Fibroblast of skin of left quadriceps (primary cell): ENCODE measurements at places on chromosomes 13 and 19.

DNA sequence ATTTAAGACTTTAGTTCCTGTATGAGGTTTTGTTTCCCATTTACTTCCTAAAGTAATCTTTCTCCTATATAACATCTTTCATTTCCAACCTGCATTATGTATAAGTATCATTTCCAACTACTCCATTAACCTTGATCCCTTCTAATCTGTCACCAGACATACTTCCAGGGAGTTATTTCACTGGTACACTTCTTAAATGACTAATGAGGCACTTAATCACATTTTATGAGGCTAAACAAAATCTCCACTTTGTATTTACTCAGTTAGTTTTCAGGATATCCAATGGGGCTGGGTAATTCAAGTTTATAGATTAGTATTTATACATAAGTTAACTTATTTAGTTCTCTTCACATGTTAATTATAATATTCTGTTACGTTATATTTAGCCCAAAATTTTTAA is 634.7 kb downstream of the PCDH17 start:
- no peak for DNase-seq

GRCh38 chr19:45471931-45472562 is 4.3 kb downstream of the FOSB start:
- no peak for DNase-seq

GRCh38 chr13:46617885-46618284 is 64.9 kb downstream of the LRCH1 start:
- no peak for DNase-seq

GRCh38 chr19:18562086-18562485 is 4.4 kb downstream of the KXD1 start:
- no peak for DNase-seq
